ENCODE measurements at places on chromosomes 3 and 15.

- no peak for DNase-seq
Measured at GRCh38 chr15:68349151-68349550, 71.6 kb downstream of the FEM1B start.

DNA sequence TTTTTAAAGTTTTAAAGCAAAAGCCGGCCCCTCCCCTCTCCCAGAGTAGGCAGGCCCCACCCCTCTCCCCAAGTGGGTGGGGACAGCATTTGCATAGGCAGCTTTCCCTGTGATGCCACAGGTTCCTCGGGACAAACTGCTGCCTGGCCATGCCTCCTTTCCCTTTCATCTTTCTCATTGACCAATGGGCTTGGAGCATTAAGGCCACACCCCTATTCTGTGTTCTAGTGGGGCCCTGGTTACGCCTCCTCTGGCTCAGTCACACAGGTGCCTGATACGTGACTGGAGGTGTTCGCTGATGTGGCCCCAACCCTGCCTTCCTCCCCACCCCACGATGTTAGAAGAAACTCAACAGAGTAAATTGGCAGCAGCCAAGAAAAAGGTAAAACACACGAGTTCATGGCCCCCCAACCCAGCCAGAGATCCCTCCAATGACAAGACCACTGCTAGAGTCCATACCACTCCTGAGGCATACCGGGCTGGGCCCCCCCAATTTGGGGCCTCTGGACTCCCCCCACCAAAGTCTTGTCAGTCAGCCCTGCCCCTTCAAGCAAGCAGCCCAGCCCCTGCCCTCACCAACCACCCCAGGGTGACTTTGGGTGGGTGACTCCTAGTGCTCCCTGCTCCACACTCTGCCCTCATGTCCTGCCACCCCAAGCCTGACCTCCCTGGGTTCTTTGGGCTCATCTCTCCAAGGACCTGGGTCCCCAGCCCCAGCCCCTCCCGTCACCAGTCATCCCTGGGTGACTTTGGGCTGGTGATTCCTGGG is 62.8 kb upstream of the CSPG4 start:
- no peak for DNase-seq

DNA sequence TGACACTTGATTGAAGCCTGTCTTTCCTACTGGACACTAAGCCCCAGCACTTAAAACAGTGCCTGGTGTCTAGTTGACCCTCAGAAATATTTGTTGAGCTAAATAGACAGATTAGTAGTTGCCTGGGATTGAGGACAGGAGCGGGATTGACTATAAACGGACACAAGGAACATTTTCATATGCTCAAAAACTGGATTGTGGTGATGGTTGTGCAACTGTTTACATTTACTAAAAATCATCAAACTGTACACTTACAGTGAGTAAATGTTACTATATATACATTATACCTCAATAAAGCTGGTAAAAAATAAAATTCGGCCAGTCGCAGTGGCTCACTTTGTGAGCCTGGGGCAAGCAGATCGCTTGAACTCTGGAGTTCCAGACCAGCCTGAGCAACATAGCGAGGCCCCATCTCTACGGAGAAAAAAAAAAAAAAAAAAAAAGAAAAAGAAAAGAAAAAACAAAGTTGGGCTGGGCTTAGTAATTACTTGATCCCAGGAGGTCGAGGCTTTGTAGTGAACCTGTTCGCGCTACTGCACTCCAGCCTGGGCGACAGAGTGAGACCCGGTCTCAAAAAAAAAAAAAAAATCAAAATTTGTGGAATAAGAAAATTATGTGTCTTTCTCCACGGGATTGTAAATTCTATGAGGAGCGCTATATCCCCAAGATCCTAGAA is 632 bp upstream of the IDH3A start:
- DNase-seq: no peak

- no peak for DNase-seq
Measured at GRCh38 chr3:132380920-132381319, 36.4 kb upstream of the DNAJC13 start.

GRCh38 chr3:155416500-155417118 is 123.1 kb upstream of the STRIT1 start:
- peak; percentile 31 for DNase-seq

GRCh38 chr3:24184528-24185176 is 239.6 kb downstream of the NR1D2 start:
- no peak for DNase-seq

DNA sequence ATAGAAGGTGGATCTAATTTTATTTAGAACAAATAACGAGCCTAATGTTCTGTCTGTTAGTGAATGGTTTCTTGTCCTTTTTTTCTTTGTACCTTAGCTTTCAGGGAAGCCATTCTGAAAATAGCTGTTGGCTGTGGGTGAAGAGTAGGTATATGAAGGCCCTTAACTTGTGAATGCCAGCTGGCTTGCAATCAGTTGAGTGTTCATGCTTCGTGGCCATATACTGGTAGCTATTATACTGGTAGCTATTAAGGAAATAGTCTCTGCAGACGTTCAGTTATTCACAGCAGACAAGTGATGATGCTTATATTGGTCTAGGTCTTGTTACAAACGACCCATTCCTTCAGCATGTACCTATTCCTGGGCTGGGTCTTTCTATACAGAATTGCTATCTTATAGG is 18.8 kb downstream of the TRIM71 start:
- no peak for DNase-seq

- DNase-seq: no peak
Measured at GRCh38 chr3:124034016-124034843, 42.3 kb upstream of the ROPN1 start.

- no peak for DNase-seq
Measured at GRCh38 chr3:35383216-35383615, 256.1 kb upstream of the ARPP21 start.

DNA sequence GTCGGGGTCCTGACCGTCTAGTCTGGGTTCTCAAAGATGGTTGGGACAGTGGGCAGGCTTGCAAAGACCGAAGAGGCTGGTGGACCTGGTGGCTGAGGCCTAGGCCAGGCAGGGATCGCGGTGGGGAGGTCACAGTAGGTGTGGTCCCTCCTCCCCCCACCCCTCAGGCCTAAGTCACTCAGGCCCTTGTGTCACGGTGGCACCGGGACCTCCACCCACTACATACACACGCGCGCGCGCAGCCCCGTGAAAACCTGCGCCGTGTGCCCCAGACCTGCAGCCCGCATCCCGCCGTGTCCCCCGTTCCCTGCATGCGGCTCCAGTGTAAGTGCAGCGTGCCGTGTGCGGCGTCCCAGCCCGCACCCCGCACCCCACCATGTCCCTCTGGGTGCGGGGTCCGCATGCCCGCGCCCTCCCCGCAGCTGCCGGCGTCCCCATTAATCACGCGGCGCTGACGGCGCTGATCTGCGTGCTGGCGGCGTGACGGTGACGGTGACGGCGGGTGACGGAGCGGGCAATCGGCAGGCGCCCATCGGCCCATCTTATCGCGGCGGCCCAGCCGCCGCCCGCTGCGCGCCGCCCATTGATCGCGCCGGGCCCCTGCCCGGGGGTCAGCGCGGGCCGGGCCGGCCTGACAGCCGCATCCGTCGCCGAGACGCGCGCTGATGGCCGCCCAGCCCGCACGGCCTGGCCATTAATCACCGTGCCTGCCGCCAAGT is 24.4 kb downstream of the SEC61A1 start:
- DNase-seq: no peak

DNA sequence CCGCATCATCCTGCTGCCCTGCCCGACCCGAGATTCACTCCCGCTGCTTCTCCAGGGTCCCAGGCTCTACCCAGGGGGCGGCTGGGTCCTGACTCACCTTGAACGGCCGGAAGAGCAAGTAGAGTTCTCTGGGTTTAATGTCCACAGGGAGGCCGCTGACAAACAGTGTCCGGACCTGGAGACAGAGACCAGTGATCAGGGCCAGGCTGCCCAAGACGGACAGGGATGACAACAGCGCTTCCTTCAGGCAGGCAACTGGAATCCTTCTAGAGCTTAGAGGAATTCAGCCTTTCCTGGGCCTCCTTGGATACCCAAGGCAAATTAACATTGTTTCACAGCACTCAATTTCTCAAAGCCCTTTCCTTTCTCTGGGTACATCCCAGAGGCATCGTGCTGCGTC is 23.9 kb downstream of the RBPMS2 start:
- no peak for DNase-seq

DNA sequence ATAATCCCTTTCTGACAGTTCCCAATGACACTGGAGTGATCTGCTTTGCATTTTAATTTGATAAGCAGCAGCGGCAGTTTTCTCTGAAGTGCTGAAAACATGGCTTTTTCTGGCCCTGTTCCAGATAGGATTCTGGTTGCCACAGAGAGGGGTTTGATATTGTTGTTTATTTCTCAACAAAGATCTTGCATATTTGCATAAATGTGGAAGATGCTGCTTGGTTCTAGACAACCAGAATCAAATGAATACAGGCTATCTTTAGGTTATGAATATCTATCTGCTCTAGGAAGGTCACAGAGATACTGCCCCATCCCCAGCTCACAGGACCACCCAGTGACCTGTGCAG is 137.1 kb downstream of the ZNF609 start:
- DNase-seq: no peak

DNA sequence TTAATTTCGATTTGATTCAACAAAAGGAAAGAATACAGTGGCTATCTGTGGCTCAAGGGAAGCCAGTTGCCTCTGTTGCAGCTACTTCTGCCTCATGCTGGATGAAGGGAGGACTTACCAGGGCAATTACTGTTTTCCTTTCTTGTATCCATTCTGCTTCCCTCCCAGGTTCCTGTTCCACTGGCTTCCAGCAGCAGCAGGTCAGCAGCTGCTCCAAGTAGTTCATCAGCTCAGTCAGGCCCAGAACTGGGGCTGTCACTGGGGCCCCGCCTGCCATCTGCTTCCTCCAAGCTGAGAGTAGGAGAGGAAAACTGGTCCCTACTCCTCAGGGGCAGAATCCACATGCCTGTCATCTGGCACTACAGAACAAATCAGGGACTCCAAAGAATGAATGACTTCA is 48.6 kb upstream of the ULK4 start:
- DNase-seq: no peak

GRCh38 chr3:190517687-190518086 is 3.8 kb downstream of the IL1RAP start:
- no peak for DNase-seq
